ENCODE measurements at places on chromosomes 6 and 20.

- DNase-seq, result no peak
Observed at GRCh38 chr20:17418737-17419136, 112.4 kb downstream of the BFSP1 start.

- peak; percentile 88 for DNase-seq
Observed at GRCh38 chr6:31055441-31055840, 45.2 kb downstream of the MUC22 start.

DNA sequence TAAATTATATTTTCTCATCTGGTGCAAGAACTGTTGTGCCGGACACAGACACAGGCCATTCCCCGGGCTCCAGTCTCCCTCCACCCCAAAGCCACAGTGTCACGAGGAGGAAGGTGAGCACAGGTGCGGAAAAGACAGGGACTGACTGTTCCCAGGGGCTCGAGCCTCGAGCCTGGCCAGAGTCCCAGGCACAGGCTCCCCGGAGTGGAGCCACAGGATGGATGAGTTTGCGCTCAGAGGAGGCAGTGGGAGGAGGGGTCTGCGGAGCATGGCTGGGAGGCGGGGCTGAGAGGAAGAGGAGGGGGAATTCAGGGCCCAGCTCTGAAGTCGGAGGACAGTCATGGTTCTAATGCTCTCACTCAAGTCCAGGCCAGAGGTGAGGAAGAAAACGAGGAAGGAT is 284.8 kb downstream of the SMOC2 start:
- DNase-seq, result no peak

DNA sequence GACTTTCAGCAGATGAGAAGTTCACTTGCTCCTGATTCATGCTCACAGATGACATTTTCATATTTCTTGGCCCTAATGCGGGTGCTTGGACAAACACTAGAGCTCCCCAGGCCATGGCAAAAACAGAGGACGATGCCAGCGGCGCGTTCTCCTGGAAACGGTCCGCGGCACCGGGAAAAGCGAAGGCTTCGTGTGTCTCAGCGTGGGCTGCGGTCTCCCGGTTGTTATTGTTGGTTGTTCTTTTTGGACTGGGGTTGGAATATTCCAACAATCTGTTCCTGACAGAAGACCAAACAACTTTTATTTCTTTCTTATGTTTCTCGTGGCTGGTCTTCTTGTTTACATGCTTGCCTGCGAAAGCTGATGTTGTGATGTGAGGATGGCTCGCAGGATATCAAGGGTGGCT is 46.8 kb upstream of the NEDD9 start:
- DNase-seq, result no peak

GRCh38 chr6:104928141-104928540 is 28.8 kb upstream of the LIN28B start:
- no peak for DNase-seq

GRCh38 chr6:33723371-33724085 is 12.0 kb upstream of the UQCC2 start:
- DNase-seq, result no peak

- no peak for DNase-seq
Observed at GRCh38 chr6:13461307-13461706, 26.1 kb downstream of the GFOD1 start.

GRCh38 chr20:32523613-32524213 is 61.4 kb downstream of the NOL4L start:
- DNase-seq, result no peak

DNA sequence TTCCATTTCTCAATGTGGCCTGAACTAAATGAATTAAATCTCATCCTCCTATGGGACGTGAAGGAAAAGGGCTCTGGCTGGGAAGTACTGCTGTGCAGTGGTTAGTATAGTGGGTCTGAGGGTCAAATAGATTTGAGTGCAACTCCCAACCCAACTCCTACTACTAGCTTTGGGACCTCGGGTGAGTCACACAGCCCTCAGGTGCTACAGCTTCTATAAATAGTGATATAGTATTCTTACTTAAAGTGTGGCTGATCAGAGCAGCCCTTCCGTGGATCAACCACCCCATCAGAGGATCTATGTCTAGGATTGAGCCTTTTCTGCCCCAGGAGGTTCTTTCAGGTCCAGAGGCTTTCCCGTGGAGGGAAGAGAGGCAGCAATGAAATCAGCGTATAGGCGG is 904 bp upstream of the UST start:
- DNase-seq, result peak; percentile 54

- no peak for DNase-seq
Observed at GRCh38 chr6:122969999-122970533, 26.0 kb upstream of the CLVS2 start.

GRCh38 chr6:101830501-101831031 is 437.1 kb downstream of the GRIK2 start:
- peak; percentile 16 for DNase-seq

GRCh38 chr20:32962053-32962452 is 42.2 kb downstream of the SUN5 start:
- no peak for DNase-seq

DNA sequence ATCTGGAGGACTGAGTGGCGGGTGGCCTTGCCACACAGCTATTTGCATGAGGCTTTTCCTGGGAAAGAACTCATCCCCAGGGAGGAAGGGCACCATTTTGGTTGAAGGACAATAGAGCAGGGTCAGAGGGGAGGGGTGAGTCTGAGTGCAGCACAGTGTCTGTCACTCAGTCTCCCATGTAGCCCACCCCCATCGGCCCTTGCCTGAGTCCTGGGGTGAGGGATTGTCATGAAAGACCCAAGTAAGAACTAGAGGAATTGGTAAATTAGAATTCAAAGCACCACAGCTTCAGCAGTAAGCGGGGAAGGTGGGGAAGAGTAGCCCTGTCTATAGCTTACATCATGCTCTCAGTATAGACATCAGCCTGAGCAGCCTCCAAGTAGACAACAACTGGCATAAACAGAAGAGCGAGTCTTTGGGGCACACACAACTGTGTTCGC is 90.4 kb upstream of the TMEM30A start:
- DNase-seq, result no peak

DNA sequence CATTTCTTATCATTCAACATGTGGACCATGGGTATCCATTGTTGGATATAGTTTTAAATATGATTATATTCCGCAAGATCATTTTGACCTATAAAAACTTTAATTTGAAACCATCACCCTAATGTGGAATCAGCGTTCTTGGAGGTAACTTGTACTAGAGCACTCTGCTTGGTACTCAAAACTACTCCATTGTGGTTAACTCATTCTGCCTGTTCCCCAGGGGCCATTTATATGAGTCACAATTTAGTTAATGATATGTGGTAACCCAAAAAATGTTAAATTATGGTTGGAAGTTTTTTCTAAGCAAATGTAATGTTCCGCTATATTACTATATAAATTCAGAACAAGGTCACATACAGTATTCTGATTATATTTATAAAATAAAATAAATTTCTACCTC is 109.3 kb downstream of the TRDN start:
- DNase-seq, result no peak

- DNase-seq, result no peak
Observed at GRCh38 chr6:65199121-65199520, 507.9 kb downstream of the EYS start.

- DNase-seq, result no peak
Observed at GRCh38 chr6:86943819-86944407, 6.6 kb downstream of the HTR1E start.

DNA sequence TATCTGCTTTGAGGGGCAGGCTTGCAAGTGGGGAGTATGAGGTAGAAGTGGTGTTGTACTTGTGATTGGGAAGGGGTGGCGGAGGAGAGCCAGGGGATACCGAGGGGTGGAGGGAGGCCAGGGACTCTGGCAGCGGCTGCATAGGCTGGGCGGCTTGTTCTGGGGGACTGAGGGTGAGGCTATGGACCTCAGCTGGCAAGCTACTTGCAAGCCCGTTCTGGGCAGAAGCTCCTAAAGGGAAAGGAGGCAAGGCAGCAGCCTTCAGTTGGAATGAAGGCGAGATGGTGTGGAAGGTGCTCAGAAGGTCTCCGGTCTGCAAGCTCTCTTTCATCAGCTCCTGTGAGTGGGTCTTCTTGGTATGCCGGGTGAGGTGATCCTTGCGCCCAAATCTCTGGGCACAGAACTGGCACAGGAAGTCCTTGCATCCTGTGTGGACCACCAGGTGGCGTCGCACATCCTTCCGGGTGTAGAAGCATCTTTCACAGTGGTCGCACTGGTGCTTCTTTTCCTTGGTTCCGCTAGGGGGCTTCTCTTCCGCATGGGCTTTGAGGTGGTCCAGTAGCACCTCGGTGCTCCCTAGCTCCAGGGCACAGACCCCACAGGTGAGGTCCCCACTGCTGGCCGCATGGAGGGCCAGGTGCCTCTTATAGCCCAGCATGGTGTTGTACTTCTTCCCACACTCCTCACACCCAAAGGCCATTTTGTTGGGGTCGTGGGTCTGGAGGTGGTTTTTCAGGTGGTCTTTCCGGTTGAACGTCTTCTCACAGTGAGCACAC is 66.0 kb downstream of the PLAGL1 start:
- DNase-seq, result peak; percentile 57

DNA sequence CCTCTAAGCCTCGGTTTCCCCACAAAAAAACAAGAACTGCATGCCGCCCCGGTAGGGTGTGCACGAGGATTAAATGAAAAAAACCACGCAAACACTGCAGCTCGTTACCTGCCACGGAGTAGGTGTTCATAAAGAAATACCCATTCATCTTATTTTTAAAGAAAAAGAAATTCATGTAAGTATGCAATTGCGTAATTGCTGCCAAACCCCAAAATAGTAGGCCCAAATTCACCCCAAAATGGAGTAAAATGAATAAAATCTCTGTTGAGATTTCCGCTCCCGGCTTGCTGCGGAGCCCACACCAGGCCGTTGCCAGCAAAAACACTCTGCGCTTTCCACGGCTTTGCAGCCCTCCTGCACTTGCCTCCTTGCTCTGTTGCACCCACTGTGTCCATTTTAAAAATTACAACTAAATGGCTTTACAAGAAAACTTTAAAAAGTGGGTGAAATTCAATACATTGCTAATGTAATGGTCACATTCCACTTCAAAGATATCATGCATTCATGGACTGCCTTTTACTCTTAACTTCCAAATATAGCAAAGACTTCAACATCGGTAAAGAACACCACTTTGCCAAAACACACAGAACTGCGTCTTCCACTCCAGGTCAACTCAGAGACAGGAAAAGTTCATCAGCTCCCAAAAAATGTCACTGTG is 125.0 kb downstream of the ZMYND8 start:
- no peak for DNase-seq

GRCh38 chr6:102736941-102737368 is 1343.4 kb downstream of the GRIK2 start:
- peak; percentile 24 for DNase-seq

GRCh38 chr20:278607-279571 is 11.7 kb downstream of the C20orf96 start:
- DNase-seq, result peak; percentile 43

- DNase-seq, result no peak
Observed at GRCh38 chr6:156538875-156539660, 238.1 kb upstream of the ARID1B start.

DNA sequence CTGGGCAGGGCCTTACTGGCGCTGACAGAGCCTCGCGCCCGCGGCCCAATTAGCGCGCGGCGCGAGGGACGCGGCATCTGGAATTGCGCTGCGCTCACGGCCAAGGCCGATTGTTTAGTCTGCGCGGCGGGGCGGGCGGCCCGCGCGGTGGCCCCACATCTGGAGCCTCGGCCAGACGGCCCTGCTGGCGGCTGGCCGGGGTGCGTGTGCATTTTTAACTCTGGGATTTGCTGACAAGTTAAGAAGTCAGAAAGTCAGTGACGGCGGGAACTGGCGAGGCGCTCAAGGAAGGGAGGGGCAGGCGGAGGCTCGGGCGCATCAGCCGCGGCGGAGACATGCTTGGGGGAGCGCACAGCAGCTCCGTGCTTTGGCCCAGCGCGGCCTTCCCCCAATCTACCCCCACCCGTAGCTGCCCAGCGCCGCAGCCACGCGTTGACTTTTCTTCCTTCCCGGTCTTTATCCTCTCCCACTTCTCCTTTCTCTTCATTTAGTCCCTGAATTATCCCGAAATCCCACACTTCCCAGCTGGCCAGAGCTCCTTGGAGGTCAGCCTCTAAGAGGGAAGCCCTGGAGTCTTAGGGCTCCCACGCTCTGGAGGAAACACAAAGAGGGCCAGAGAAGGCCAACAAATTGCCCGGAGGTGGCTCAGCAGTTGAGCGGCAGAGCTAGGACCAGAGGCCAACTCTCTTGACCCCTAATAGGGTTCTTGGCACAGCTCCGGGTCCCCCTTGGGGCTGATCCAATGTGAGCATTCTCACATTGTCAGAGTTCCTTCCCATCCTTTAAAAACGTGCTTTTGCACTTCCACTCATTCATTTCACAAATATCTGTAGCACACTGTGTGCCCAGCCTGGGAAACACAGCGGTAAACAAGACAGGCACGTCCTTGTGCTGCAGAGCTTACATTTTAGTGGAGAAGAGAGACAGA is 40.8 kb upstream of the FOXP4 start:
- DNase-seq, result peak; percentile 46

DNA sequence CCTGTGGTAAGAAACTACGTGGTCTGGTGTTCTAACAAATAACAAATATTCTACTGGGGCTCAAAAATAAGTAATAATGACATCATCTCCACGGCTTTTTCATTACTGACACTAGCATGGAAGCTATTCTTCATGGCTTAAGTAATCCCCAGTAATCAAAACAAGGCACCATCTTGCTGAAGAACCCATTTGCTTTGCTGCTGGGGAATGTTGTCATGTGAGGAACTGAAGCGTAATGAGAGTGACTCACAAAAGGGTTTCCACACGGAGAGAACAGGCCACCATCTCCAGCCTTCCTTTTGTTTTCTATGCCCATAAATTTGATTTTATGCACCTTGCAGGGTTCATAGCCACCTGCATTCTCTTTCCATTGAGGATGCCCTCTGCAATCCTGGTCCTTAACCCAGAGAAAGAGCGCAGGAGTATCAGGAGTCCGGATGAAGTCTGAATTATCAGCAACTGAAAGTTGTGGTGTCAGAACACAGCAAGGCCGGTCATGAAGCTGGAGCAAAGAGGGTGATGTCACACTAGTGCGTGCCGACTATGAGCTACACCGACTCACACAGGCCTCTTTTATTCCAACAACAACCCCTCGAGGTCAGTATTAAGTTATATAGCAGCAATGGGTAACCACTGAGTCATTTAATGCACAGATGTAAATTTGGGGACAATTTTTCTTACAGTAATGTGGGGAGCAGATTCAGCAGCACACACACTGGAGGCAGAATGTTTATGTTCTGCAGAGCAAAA is 173.7 kb upstream of the SSTR4 start:
- DNase-seq, result peak; percentile 63

- DNase-seq, result no peak
Observed at GRCh38 chr20:1174787-1175186, 10.0 kb downstream of the TMEM74B start.
